ENCODE measurements at places on chromosomes 2 and 18. TPM values are rescaled to one million over a fixed set of nuclear protein-coding genes. Genes with fewer than 3 reads are reported as not detected.

Gene WDR54
- 93.7 TPM for total RNA-seq

Gene KDSR
- total RNA-seq: 38.4 TPM

Gene GPBAR1
- total RNA-seq: 0.97 TPM

Gene MBOAT2
- total RNA-seq: 6.3 TPM

Gene AFF3
- total RNA-seq: 7.9 TPM

Gene SFXN5
- 15.7 TPM for total RNA-seq

Gene NR4A2
- total RNA-seq: 1.9 TPM

Gene PHOSPHO2
- 3.2 TPM for total RNA-seq
